ENCODE measurements at places on chromosomes 3 and 15.

DNA sequence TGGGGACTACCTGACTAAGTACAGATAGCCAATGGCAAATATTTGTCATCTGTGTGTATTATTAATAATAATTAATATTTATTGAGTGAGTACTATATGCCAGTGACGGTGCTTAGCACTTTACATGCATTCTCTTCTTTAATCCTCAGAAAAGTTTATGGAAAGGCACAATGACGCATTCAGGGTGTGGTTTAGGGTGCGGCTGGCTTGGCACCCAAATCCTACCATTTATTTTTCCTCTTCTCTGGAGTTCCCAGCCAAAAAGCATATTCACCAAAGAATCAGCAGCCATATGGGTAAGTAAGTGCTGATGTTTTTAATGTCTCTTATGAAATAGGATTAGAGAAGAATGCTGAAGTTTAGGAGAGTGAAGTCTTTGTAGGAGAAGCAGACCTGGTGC lies 140.4 kb upstream of the TP63 start:
- no peak for DNase-seq

GRCh38 chr3:16741103-16741758 lies 136.0 kb upstream of the DAZL start:
- DNase-seq = no peak

GRCh38 chr3:55205990-55206389 lies 278.1 kb upstream of the LRTM1 start:
- no peak for DNase-seq

GRCh38 chr3:171390051-171390941 lies 69.9 kb downstream of the TNIK start:
- no peak for DNase-seq

GRCh38 chr15:39018966-39019365 lies 454.4 kb upstream of the RASGRP1 start:
- DNase-seq = no peak

DNA sequence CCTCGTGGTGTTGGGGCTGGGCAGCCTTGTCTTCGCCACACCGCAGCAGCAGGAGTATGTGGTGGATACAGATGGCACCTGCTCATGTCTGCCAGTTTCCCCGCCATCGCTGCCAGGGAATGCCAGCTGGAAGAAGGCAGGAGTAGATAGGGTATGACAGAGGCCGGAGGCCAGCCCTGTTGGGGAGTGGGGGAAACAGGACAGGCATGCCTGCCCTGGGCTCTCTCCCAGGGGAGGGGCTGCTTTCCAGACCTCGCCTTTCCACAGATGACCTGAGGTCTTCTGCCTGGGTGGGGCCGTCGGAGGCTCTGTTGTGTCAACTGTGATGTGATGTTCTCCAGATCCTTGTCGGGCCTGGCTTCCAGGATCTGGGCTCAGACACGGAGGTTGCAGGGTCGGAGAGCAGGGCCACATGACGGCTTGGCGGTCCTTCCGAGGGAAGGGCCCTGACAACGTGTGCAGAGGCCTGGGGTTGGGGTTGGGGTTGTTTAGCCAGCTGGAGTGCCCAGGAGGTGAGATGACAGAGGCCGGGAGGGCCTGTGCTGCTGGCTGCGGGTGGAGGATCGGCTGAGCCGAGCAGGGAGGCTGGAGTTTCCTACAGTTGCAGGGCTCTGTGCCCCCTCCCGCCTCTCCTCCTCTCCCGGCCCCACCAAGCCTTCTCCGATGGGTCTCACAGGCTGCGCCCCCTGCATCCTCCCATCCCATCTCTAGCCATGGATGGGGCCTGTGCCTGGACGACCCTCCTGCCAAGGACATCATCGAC lies 102.0 kb downstream of the TBC1D2B start:
- DNase-seq = no peak

DNA sequence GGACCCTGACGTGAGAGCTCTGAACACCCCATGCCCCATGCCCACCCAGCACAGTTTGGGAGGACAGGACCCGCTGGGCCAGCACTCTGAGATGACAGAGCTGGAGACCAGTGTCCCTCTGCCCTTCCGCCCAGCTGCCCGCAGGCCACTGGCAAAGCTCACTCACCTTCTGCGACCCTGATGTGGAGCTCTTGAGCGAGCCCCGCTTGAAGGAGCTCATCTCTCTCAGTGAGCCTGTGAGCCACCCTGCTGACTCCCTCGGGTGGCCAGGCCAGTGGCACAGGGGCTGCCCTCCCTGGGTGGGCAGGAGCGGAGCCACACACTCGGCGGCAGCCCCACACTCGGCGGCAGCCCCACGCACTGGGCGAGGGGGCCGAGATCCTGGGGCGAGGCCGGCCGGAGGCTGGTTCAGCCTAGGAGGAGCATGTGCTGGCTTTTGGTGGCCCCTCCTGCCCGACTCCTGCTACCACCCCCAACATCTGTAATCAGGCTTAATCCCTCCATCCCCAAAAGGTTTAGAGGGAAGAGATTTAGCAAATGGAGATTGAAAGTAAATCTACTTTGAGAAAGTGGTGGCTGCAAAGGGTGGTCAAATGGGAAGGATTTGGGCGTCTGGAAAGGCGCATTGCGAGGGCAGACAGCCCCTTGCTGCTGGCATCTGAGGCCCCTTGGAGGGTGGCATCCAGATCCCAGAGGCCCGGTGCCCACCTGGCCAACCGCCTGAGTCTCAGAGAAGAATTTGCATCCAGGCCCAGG lies 59.4 kb upstream of the TRPM1 start:
- no peak for DNase-seq

- no peak for DNase-seq
These were observed 63.1 kb downstream of the B3GALNT1 start for GRCh38 chr3:161042023-161042501.

DNA sequence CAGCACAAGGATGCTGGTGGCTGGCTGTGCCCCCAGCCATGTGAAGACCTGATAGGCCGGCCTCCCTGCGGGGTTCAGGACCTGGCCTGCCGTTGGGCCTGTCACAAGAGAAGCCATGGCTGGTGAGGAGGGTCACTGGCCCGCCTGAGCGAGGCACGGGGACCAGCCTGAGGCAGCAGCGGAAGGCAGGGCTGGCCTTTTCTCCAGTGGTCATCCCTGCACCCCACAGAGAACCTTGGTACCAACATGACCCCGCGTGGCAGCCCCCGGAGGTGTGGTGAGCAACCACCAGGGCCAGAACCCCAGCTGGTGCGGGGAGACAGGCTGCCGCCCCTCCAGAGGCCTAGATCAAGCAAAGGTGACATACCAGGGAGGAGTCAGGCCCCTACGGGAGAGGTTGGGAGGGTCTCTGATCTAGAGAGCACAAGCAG lies 134.1 kb upstream of the MEF2A start:
- no peak for DNase-seq

GRCh38 chr15:82538961-82539690 lies 1.1 kb downstream of the RPS17 start:
- no peak for DNase-seq

DNA sequence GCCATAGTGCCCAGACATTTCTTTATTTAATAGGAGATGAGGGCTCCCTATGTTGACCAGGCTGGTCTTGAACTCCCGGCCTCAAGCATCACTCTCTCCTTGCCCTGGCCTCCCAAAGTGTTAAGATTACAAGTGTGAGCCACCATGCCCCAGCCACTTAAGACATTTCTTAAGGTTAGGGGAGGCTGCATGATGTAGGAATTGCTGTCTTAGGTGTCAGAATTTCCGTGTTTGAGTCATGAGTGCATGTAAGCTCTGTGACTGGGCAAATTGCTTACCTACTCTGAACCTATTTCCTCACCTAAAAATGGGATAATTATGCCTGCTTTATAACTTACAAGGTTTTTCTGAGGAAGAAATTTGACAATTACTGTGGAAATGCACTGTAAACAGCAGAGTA lies 34.2 kb upstream of the SIAH2 start:
- DNase-seq = no peak

- DNase-seq = no peak
These were observed 476.0 kb upstream of the ONECUT1 start for GRCh38 chr15:53266176-53266575.

DNA sequence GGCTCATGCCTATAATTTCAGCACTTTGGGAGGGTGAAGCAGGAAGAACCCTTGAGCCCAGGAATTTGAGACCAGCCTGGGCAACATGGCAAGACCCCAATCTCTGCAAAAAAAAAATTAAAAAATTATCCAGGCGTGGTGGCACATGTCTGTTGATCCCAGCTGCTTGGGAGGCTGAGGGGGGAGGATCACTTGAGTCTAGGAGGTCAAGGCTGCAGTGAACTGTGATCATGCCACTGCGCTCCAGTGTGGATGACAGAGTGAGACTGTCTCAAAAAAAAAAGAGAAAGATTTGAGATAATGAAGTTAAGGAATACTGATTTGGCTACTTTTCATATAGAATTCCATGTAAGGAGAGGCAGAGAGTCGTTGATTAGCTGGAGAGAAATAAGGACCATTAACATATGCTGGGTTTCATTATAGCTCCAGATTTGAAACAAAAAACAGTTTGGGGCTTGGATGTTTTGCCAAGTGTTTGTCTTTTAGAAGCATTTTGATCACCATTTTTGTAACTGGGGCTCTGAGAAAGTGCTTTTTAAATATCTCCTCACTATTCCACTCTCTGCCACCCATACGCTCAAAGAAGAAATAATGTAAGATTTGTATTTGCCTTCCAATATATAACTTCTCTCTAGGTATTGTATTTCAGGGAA lies 214.2 kb downstream of the FEZF2 start:
- DNase-seq = no peak

DNA sequence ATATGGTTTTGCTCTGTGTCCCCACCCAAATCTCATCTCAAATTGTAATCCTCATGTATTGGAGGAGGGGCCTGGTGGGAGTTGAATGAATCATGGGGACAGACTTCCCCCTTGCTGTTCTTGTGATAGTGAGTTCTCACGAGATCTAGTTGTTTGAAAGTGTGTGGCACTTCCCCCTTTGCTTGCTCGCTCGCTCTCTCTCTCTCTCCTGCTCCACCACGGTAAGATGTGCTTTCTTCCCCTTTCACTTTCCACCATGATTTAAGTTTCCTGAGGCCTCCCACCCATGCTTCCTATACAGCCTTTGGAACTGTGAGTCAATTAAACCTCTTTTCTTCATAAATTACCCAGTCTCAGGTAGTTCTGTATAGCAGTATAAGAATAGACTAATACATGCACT lies 60.7 kb downstream of the GSK3B start:
- peak; percentile 39 for DNase-seq

GRCh38 chr15:34986326-34986725 lies 1.8 kb downstream of the ZNF770 start:
- no peak for DNase-seq

DNA sequence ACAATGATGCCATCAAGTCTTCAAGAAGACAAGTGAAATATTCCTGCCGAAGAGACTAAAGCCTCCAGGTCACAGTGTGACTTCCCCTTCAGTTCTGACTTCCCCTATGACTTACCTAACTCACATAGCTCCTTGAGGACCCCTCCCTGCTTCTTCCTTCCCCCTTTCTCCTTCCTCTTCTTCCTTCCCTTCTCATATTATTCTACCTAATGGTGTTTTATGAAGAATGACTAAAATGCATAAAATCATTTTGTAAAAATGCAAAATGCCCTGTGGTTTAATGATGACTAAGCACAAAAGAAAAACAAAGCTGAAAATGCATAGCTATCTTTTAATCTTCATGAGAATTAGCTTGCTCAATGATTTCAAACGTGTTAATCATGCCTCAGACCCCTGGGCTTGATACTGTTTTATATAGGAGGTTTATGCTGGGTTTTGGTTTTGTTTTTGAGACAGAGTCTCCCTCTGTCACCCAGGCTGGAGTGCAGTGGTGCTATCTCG lies 26.1 kb upstream of the TM4SF4 start:
- DNase-seq = no peak

DNA sequence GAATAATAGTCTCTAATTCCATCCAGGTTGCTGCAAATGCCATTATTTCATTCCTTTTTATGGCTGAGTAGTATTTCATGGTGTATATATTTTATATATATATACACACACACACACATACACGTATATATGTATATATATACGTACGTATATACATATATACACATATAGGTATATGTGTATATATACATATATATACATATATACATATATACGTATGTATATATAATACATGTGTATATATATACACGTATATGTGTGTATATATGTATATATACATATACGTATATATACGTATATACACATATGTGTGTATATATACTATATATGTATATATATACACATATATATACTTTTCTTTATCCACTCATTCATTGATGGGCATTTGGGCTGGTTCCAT lies 13.7 kb upstream of the STRIT1 start:
- no peak for DNase-seq

- no peak for DNase-seq
These were observed 203.3 kb upstream of the AGTR1 start for GRCh38 chr3:148494451-148494850.

DNA sequence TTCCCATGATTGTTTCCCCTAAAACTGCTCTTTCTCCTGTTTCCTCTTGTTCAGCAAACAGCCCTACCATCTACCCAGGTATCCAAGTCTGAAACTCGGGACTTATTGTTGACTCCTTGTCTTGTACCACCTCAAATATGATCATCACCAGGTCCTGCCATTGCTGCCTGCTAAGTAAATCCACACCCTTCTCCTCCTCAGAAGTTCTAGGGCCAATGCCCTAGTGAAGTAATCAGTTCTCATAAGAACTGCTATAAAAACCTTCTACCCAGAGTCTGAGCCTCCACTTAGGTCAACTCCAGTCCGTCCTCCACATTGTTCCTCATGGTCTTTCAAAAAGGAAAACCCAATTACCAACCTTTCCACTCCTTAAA lies 77.0 kb upstream of the IL12A start:
- DNase-seq = no peak

DNA sequence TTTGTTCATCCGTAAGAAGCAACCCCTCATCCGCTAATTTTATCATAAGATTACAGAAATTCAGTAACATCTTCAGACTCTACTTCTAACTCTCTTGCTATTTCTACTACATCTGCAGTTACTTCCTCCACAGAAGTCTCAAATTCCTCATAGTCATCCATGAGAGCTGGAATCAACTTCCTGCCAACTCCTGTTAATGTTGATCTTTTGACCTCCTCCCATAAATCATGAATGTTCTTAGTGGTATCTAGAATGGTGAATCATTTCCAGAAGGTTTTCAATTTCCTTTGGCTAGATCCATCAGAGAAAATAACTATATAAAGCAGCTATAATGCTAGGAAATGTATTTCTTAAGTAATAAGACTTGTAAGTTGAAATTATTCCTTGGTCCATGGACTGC lies 115.1 kb downstream of the TAFA4 start:
- DNase-seq = no peak

All from stimulated activated naive B cell treated with anti-CD40 and anti-IgM and Interleukin-4, amounts not matched to agents 10 μg/mL and 1 μg/mL and 100 μg/mL, for 72 hours (primary cell).